ENCODE measurements at places on chromosomes 13 and 19.
A peak's percentile ranks its signal among the peaks of the same experiment; 100 is the strongest.

GRCh38 chr13:33167491-33167890, 118.1 kb downstream of the STARD13 start:
- no peak for DNase-seq

DNA sequence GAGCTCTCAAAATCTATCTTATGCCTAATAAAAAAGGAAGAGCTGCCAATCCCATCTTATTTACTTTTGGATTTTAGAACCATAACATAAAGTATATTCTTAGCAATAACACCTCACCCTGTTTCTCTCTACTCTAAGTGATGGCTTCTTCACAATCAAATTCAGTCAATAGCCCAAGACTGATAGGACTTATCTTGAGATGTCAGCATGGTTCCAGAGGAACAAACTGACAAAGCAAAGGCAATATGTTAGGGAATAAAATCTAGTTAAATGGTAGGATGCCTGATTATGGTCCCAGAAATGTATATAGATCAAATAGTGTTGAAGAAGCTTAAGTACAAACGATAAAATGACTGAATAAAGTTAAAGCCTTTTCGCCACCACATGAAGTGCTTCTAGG, 36.3 kb downstream of the DACH1 start:
- DNase-seq: no peak

DNA sequence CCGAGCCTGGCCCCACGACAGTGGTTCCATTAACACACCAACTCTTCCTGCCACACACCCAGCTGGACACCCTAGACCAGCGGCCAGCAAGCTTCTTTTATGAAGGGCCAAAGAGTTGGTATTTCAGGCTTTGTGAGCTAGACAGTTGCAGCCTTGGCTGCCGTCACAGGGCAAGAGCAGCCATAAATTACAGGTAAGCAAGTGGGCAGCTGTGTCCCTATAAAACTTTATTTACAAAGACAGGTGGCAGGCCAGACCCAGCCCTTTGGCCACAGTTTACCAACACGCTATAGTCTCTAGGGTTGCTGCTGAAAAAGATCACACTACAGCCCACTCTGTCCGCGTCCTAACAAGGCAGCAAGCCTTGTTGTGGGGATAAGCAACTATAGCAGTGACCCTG, 13.3 kb downstream of the ELL start:
- no peak for DNase-seq

DNA sequence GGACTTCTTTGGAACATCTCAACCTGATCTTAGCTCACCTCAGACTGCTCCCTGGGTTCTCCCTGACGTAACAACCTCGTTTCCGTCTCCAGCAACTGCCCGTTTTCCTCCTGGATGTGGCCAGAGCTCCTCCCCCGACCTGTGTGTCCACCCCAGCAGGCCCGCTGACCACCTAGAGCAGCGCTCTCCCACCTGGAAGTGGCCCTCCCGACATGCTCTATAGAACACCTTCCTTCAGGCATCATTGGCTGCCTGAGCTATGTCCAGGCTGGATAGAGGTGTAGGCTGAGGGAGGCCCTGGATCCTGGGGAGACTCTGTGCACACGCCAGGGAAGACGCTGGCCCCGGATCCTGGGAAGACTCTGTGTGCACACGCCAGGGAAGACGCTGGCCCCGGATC, 81.3 kb downstream of the TEX29 start:
- no peak for DNase-seq

DNA sequence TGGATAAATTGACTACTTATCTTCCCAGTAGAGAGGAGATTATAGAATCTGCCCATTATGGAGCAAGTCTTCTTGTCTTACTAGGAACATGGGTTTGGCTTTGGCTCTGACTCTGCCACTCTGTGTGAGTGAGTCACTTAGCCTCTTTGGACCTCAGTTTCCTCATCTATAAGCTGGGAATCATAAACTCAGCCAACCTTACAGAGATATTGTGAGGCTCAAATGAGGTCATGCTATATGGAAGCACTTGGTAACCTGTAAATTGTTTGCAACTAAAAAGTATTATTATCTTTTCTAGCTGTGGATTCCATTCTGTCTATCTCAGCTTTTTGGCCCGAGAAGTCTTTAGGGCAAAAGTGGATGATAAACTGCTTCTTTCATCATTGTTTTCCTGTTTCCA, 186.8 kb upstream of the TSC22D1 start:
- no peak for DNase-seq

DNA sequence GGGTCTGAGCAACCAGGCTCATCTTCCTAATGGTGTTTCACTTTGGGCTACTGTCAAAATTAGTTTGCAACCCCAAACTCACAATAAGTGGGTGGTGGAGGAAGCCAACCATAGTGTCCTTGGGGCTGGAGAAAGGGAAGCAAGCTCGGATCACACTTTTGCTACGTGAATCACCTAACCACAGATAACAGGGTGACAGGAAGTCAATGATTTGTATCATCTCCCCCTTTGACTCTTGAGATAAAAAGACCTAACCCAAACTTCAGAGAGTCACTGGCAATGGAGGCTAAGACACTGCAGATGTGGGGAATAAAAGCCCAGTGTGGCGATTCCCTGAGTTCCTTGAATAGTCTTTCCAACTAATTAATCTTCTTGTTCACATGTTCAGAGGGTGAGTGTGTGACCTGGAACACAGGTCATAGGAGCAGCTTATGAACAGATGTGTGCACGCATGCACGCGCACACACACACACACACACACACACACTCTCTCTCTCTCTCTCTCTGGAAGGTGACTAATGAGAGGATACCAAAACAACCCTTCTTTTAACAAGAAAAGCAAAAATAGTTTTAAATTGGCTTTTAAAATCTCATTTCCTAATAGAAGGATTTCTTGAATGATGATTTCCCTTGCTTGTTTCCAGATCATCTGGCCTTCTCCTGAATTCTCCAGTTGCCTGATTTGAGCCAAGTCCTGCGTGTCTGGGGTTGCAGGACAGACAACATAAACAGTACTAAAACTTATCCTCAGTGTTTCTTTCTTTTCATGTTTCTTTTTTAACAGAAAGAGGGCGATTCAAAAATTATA, 21.2 kb upstream of the DOCK9 start:
- DNase-seq: no peak

- DNase-seq: no peak
Measured at GRCh38 chr13:97953376-97953970, at the start of gene IPO5. TSS of gene IPO5 (plus strand) at chr13:97953675. CDS start at chr13:97976697, 23,022 bp downstream.

DNA sequence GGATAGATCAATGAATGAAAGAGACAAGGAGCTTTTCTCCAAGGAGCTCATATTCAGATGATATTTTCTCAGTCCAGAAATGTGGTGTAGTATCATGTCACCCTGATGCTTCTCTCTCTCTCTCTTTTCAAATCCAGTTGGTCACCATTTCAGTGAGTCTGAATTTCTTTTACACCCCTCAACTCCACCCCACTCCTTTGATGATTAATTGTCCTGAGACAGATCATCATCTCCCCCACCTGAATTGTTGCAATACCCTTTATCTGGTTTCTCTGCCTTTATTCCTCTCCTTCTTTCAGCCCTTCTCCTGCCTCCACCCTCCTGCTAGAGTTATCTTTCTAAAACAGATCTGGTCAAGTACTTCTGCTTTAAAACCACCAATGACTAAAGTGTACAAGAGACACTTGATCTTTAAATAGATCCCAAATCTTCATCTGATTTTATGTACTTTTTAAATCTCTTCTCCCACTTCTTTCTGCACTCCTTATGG, 299.8 kb downstream of the KLF5 start:
- DNase-seq: no peak

- DNase-seq: no peak
Measured at GRCh38 chr13:101623470-101624209, 171.2 kb downstream of the ITGBL1 start.

DNA sequence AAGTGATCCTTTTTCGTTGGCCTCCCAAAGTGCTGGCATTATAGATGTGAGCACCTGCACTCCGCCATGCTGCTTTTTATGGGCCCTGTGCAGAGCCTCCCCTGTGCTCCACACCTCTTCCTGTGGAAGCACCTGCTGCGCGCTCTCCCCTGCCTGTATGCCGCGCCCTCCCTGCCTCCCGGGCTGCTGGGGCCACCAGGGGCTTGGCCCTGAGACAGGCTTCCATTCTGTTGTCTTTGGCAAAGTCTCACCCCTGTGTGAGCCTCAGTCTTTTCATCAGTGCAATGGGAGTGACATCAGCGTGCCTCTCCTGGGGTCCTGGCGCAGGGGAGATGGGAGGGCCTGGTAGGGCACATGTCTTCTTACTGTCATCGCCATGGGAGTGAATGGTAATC, 1.3 kb downstream of the FAM174C start:
- no peak for DNase-seq

DNA sequence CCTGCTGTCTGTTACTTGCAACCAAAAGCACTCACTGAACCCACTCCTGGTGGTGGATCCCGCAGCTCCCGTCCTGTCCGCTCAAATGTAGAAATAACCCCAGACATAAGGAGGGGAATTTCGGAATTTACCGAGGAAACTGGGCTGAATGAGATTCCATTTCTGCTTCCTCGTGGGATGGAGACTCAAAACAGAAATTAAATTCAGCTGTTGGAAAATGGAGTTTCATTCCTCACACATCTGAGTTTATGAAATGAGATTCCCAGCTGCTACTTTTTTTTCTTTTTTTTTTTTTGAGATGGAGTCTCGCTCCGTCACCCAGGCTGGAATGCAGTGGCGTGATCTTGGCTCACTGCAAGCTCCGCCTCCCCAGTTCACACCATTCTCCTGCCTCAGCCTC, 44.3 kb downstream of the COLGALT1 start:
- DNase-seq: no peak

DNA sequence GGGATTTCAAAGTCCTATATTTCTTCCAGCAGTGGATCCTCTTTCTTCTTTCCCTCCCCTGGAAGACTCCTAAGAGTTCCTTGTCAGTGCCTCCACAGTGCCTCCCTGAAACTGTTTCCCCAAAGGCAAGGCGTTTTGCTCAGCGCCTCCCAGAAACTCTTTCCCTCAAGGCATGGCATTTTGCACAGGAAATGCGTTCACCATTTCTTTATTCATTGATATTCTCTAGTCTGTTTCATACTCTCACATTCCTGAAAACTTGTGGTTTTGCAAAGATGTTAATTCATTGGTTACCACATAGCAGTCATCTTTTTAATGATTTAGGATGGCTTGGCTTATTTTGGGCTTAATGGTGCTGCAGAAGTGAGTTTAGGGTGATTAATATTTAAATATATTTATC, 177.3 kb upstream of the SLC10A2 start:
- DNase-seq: no peak

- DNase-seq: no peak
Measured at GRCh38 chr13:31518645-31519044, 220.7 kb upstream of the RXFP2 start.

GRCh38 chr19:21434516-21434915, 37.6 kb downstream of the ZNF493 start:
- no peak for DNase-seq

GRCh38 chr19:53927739-53928138, 18.7 kb downstream of the CACNG7 start:
- DNase-seq: no peak

DNA sequence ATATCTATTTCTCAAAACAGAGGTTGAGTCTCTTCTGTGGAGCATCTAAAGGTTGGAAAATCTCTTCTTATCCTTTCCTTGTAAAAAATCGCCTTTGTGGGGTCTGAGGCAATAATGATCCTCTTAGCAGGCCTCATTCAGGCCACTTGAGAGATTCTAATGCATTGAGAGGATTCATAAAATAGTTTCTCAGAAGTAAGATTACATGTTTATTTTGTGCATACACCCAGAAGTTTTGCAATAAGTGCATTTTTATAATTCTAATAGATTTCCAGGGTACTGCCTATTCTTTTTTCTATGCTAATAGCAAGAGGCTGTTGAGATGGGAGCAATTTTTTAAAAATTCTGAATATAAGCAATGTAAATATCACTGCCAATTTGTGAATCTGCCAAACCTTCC, 342.2 kb upstream of the KLF12 start:
- DNase-seq: no peak

- no peak for DNase-seq
Measured at GRCh38 chr19:30001791-30002190, 59.8 kb downstream of the URI1 start.

GRCh38 chr19:1747285-1748114, 5.8 kb upstream of the ONECUT3 start:
- peak; percentile 9 for DNase-seq

GRCh38 chr19:17871032-17871877, 490 bp upstream of the SLC5A5 start:
- no peak for DNase-seq

- no peak for DNase-seq
Measured at GRCh38 chr19:35937345-35938281, 1.4 kb downstream of the LRFN3 start.

DNA sequence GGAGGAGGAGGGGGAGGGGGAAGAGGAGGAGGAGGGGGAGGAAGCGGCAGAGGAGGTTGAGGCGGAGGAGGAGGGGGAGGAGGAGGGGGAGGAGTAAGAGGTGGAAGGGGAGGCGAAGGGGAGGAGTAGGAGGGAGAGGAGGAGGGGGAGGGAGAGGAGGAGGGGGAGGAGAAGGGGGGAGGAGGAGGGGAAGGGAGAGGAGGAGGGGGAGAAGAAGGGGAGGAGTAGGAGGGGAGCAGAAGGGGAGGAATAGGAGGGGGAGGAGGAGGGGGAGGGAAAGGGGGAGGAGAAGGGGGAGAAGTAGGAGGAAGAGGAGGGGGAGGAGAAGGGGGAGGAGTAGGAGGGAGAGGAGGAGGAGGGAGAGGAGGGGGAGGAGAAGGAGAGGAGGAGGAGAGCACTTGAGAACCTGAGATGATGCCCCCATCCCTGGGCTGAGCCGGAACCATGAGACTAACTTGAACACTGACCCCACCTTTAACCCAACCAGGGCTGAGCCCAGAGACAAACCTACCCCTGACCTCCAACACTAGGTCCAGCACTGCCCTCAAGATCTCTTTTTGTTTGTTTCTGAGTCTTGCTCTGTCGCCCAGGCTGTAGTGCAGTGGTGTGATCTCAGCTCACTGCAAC, 12.6 kb downstream of the ABCA7 start:
- DNase-seq: no peak

DNA sequence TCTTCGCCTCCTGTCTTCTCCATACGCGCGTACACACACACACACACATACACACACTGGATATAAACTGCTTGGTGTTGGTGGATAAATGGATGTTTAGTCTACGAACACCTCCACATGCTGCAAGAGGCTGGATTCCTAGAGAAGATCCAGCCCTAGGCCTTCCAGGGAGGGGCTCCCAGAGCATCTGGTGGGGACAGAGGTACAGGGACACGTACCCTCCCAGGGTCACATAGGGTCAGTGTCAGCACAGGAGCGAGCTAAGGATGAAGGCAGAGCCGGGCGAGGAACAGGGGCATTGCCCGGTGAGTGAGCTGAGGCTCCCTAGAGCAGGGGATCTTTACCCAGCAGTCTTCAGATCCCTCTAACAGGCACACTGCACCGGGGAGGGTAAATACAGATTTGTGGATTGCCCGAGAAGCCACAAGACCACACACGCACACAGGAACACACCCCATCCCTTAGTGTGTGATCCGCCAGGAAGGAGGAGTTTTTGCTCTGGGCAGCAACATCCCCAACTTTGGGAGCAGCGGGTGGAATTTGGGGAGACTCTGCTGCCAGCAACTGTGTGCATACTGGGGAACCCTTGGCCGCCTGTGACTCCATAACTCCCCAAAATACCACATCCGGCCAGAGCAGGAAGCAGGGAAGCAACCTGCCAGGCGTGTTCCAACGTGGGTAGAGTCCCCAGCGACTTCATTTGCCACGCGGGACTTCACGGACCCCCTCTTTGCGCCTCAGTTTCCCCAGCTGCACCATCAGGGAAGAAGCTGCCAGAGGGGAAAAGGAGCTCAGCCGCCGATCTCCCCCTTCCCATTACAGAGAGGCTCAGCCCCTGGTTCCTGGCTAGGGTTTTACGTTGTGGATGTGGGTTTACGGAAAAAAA, 5.8 kb upstream of the TLE2 start:
- DNase-seq: no peak
